ENCODE measurements at places on chromosomes 12 and 14.
A peak's percentile ranks its signal among the peaks of the same experiment; 100 is the strongest.

- no peak for DNase-seq
Observed at GRCh38 chr12:54565986-54566544, 16.7 kb downstream of the PDE1B start.

- DNase-seq: peak; percentile 19
Observed at GRCh38 chr12:62210422-62210821, 49.8 kb upstream of the USP15 start.

GRCh38 chr12:68899251-68899771 lies 33.7 kb downstream of the CPM start:
- no peak for DNase-seq

DNA sequence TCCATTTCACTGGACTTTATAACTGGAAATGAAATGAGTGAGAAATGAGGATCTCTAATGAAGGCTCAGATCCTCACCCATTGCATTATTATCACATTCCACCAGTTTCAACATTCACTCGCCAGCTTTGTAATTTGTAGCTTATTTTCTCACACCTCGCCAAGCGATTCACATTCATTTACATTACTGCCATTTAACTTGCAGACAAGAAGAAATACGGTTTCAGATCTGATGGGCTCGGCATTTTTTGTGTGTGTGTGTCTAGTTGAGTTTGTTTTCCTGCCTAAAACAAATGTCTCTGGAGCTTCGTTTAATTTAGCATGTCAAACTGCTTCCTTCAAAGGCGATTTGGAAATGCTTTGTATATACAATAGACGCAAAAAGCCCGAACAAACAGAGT lies 132.2 kb downstream of the FLRT2 start:
- DNase-seq: no peak

DNA sequence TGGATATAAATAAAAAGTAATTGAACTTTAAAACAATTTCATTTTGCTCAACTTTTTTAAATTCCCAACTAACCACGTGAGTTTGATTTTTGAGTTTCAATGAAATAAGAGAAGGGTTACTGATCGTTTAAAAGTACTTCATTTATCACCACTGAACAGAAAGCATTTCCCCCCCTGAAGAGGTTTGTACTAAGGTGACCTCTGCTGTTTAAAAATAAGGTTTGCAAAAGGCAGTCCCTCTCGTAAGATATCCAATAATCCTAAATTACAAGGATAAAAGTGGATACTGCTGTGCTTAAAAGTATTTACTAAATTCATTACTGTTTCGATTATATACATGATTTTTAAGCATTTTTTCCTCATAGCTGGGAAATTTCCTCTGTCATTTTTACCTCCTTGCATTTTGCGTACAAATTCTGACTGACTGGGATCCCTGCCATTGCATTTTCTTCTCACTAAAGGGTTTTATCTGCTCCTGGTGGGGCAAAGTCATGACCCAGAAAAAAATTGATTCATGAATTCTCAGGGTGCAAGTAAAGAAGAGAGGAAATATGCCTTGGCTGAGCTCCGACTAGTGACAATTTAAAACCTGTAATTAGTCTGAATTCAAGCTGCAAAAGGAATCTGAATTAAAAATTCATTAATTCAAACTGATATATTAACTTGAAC lies 463.8 kb downstream of the PRKD1 start:
- no peak for DNase-seq

GRCh38 chr14:75182821-75183220 lies 6.4 kb upstream of the TMED10 start:
- DNase-seq: no peak

DNA sequence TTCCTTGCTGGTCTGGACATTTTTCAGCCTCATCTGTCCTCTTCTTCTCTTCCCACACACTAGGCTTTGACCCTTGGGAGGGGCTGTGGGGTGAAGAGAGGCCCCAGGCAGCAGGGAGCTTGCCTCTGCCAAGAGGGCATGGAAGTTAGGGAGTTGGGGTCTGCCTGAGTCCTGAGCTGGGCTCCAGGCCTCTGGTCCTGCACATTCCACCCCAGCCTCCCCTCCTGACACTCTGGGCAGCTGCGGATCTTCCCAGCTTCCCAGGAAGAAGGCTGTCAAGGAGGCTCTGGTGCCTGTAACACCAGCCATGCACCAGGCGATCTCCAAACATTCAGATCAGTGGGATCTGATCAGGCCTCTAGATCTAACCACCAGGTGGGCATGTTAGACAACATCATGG lies 169.1 kb upstream of the PRMT8 start:
- DNase-seq: no peak

- DNase-seq: peak; percentile 22
Observed at GRCh38 chr14:104341532-104342434, 203.4 kb downstream of the KIF26A start.

GRCh38 chr12:81010641-81011040 lies 67.2 kb upstream of the ACSS3 start:
- DNase-seq: no peak

DNA sequence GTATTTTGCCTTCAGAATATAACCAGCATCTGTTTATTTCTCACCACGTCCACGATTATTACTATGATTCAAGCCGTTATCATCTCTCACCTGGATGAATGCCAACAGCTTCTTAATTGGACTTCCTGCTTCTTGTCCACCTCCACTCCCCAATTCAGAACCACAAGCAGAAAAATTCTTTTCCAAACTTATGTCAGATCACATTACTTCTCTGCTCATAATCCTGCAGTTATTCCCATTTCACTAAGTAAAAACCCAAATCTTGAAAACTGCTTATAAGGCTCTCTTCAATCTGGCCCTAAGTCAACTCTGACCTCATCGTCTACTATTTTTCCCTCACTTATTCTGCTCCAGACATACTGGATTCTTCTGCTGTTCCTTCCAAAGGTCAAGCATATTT lies 2.0 kb downstream of the CRY1 start:
- no peak for DNase-seq

DNA sequence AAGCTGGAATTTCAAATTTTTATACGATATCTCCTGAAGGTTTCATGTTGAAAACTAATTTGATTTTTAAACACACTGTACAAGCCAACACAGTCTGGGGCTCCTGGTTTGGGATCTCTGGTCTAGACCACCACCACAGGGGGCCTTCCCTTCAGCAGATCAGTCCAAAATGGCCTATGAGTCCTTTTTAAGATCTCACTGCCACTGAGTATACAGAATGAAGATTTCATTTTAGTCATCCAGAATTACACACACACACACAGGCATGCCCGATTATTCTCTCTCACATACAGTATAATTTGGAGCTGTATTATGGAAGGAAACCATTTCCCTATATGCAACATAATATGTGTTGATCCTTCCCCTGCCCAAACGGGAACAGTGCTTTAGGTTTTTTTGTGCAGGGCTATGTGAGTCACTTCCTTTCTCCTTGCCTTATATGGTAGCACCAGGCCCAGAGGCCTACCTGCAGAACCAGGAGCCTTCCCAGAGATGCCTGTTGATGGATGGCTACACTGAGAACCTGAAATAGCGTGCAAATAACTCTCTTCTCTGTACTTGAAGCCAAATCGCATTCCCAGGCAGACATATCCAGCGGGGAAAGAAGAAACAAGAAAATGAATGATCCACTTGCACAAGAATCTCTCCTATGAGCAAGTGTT lies 28.1 kb upstream of the WNK1 start:
- DNase-seq: peak; percentile 63

- DNase-seq: no peak
Observed at GRCh38 chr12:111780166-111780565, 13.4 kb downstream of the ALDH2 start.

GRCh38 chr12:10247436-10248058 lies 34.9 kb downstream of the GABARAPL1 start:
- no peak for DNase-seq

- no peak for DNase-seq
Observed at GRCh38 chr12:75389706-75390105, 1.2 kb upstream of the GLIPR1L2 start.
